ENCODE measurements at places on chromosomes 2 and 18.
A peak's percentile ranks its signal among the peaks of the same experiment; 100 is the strongest.

GRCh38 chr2:233853353-233853752 is 982 bp downstream of the HJURP start:
- DNase-seq, result no peak

DNA sequence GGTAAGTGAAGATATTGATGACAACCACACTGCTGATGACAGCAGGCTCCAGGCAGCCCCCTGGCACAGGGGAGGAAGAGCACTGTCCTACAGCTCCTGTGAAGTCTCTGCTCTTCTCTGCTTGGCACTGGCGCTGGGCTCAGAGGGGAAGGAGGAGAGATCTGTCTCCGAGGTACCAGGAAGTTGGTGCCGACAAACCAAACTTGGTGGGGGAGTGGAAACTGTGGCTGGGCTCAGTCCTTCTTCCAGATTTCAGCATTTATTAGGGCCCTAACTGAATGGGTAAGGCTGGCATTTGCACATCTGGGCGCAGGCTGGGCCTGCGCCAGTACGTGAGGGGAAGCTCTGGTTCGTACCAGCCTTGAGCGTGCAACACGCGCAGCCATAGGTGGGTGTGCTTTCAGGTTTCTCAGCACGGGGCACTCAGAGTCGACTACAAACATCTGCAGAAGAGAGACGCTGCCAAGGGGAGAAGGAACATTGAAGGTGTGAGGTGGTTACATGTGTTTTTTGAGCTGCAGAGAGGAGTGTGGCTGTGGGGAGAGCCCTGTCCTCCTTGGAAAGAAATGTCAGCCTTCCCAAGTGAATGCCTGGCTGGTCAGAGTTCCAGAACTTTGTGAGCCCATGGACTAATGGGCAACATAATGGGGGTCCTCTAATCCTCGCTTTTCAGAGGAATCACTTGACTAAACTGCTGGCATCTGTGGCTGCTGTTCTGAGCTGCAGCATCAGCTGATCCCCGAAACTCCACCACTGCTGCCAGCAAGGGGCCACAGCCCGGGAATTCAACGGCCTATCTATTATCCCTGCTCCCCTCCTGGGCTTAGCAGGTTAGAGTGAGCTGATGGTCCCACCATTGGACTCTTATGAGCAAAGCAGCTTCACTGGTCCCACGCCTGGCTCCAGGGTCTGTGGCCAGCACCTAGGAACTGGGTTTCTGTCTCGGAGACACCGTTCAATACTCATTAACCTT is 55.2 kb upstream of the SEMA4C start:
- DNase-seq, result no peak

GRCh38 chr2:74573747-74574562 is 19.4 kb downstream of the DOK1 start:
- peak; percentile 77 for DNase-seq

DNA sequence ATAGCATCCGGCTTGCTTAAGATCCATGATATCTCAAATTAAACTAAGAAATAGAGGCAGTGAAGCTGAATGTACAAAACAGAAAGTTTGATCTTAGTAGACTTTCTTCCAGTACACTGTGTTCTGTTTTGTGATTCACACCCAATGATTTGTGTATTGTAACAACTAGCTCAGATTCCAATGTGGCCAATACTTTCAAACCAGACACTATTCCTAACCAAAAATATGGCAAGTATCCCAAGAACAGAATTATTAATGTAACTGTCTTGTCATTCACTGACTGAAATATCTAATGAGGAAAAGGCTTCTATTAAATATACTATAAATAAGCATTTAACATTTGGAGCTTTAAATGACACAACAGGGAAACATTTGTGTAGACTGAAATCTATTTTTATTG is 299.1 kb downstream of the NRXN1 start:
- no peak for DNase-seq

All from EL (cell line).